ENCODE measurements at places on chromosomes 16 and 17.

DNA sequence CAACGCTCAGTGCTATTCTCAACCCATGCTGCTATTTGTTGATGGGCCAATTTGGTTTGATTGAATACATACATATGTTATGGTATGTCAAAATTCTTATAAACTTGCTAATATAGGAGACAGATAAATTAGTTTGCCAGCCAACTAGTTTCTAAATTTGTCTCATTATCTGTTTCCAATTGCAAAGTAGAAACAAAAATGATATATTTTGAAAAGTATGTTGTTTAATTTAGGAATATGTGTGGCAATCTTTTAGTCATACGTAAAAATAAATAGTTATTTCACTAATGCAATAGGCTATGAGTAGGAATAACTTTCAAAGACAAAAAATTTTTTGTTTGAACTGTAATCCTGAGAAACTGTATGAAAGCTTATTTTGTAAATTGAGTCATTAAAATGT lies 210.6 kb upstream of the KCNJ16 start:
- no peak for DNase-seq

DNA sequence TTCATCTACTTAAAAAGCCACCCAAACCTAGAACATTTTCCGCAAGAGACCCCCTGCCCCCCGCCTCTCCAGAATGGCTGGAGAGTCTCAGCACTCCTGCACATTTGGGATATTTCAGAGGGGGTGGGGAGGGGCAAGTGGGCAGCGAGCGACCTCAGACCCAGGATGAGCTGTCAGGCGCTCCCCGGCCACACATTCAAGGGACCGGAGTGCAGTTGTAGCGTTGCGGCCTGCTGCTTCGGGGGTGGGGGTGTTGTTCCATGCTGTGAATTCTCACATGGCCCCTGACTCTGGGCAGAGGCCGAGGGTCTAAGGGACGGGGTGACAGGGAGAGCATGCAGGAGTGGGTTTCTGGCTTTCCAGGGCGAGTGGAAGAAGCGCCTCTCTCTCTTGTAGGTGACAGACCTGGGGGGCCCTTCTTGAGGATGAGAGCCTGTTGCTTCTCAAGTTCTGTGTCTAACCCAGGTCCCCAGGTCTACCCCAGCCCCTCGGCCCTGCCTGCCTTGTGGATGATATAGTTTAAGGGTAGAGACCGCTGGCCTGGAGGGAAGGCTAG lies 231.2 kb downstream of the SEC14L1 start:
- no peak for DNase-seq

DNA sequence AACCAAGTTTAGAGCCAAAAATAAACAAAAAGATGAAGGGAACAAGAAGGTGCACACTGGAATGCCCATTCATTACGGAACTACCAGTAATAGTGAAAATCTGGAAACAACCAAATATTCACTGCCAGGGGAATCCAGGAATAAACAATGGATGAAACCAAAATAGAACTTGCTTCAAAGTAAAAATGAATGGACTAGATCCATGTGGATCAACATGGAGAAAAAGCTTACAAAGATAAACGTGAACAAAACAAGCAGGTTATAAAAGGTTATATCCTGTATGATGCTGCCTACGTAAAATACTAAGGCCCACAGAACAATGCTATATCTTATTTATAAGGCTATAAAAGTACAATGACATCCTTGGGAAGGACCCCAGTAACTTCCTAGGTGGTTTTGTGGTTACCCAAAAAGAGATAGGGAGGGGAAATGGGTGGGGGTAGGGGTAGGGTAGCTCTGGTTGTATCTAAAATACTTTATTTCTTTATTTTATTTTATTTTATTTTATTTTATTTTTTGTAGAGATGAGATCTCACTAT lies 12.8 kb upstream of the CCL22 start:
- no peak for DNase-seq

DNA sequence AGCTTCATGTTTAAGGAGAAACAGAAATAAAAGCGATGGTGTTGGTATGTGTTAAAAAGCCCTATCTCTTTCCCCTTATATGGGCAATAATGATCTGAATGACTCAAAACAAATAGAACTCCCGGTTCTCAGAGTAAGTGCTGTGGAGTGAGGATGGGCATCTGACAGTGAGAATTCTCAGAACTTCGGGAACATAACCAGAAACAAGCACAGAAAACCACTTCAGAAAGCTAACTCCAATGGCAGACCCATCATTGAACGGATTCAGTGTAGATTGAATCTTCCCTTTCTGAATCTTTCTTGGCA lies 67.2 kb downstream of the CDH8 start:
- DNase-seq = no peak

DNA sequence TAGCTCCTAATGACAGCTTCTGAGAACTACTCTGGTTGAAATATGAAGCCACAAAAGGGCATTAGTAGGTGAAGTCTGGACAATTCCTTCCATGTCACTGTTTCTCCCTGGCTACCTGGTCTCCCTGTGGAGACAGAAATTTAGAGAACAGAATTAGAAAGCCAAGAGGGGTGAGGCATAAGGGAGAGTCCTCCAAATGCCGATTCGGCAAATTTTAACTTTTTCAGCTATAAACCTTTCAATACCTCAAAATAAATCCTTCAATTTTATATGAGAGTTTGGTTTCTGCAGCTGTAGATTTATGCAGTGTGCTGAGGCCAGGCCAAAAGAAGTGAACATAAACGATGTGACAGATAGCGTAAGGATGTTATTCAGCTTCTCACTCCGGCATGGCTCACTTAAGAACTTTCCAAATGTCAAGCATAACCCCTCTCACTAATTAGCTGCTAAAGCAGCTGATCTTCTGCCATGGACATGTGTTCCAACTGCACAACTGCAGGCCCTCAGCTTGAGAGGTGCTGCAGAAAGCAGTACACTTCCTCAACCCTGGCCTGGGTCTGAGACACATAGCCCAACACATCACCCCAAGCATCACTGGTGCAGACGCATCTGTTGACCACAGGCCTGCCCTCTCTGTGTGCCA lies 247.9 kb upstream of the SOX9 start:
- peak; percentile 66 for DNase-seq

DNA sequence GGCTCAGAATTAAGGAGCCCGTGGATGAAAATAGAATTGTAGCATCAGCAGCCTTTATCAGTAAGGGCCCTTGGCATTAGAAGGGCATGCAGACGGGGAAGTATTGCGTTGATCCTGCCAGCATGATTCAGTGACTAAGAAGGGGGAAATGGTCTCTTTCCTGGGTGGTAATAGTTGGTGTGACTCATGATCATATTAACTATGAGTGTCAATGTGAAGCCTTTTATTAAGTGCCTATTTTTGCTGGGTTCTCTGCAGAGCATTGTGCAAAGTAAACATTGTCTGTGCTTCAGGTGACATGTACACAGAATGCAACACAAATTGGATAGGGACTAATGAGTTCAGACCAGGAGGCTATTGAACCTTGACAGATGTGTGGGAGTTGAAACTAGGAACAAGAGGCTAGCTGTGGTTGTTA lies 24.5 kb downstream of the RCVRN start:
- no peak for DNase-seq

- no peak for DNase-seq
These were observed 22.0 kb upstream of the IL4R start for GRCh38 chr16:27291722-27292240.

Data from left hindlimb (tissue), 1 donor.